Glutamatergic neuron (in vitro differentiated cells): ENCODE measurements at places on chromosomes 5 and 9.

DNA sequence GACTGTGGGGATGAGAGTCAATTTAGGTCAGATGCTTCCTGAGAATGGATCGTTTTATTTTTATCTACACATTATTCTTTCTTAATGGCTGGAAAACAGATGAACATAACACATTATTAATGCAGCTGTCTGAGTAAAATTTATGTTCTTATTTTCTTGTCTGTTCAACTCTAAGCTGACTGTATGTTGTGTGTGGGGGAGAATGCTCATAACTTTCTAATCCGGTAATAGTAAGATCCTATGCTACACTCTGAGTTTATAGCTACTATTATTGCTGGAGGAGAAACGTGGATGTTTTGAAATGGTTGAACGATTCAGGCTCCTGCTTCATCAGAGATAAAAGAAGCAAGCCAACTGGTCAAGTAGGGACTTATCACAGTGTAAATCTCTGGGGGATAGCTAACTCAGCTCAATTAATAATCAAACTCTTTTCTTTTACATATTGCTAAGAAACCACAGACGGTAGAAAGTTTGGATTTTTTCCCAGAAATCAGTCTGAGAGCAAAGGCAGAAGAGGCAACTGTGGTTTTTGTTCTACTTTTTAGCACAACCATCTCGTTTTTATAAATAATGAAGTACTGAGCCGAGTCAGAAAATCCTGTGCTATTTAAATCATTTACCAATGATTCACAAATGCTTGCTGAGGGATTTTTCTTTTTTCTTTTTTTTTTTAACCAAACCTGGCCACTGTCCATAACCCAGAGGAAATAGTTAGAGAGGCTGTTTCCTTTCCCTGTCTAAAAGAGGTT lies 265.0 kb upstream of the FAM174A start:
- no peak for DNase-seq

DNA sequence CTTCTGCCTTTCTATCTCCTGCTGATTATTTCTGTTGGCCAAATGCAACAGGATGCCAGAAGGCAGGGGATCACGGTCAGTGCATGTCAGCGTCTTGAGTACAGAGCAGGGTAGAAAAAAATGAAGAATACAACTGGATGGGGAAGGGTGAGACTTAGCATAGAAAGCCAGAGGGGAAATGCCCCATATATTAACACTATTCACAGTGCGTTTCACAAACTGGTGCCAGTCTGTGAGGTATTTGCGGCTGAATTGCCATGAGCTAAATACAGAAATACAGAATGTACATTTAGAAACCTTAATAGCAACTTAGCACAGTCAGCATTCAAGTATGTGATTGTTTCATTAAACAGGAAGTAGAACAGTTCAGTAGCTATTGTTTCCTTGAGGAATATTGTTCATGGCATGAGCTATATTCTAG lies 31.0 kb upstream of the SLC1A3 start:
- no peak for DNase-seq

DNA sequence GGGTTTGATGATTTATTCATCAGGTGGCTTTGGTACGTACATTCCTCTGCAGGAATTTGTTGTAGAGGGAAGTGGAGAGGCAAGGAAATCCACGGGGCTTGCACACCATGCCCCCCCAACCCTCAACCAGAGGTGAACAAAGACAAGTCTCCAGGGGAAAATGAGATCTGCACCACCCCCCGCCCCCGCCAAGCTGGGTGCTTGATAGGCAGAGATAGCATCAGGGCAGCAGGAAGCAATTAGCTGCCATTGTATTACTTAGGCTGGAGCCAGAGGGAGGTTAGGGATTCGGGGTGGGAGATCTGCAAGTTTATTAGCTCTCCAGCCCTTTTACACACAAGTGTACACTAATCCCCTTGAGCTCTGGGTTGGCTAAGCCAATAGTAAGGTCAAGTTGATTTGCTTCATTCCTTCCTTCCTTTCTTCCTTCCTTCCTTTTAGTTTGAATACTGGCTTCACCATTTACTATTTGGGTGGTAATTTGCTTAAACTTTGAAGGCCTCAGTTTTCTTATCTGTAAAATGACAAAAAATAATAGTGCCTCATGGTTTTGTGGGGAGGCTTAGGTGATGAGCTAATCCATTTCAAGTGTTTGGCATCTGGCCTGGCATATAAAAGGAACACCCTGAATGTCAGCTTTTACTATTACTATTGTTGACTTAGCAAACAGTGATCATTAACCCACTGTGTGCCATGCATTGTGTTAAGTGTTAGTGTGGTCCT lies 34.1 kb downstream of the SPRY4 start:
- DNase-seq, result no peak

DNA sequence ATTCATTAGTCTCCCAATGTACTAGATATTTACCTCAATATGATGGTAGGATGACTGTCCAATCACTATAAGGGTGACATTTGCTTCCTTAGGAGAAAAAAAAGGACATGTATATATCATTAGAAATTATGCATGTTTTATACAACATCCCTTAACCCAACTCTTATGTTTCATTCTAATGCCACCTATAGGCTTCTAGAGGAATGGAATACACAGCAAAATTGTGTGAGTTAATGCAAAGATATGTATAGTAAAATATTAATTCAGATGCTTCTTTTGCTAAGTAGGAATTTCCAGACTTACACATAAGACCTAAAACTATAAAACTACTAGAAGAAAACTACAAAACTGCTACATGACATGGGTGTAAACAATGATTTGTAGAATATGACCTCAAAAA lies 3.5 kb downstream of the PRXL2C start:
- DNase-seq, result no peak

DNA sequence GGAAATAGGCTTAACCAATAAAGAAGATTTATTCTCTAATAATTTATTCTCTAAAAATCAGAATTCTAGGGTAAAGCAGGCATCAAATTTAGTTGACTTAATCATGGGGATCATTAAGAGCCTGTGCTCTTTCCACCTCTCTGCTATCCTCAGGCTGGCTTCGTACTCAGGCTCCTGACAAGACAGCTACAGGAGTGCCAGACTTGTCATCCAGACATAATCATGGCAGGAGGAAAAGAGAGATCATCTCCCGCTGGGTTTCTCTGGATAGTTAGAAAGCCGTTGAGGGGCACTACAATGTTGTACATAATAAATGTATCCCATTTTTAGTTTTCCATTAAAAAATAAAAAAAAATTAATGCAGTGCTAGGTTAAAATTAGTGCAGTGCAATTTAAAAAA lies 171.9 kb downstream of the SEC61B start:
- no peak for DNase-seq

DNA sequence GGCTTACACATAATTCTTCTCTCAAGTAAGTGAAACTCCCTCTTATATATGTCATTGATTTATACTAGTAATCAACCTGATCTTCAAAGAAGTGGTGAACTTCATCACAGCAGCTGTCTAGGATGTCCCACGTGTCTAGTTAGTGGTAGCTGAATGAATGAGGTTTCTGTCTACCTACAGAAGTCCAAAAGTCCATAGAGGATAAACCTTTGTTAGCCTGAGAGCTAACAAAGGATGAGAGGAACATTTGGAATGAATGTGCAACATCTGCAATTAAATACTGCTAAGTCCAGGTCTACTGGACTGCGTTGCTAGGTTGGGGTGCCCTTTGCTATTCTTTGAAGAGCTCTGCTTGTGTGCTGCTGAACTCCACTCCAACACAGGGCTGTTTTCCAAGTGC lies 213.8 kb upstream of the DAP start:
- no peak for DNase-seq

- DNase-seq, result no peak
Measured at GRCh38 chr5:140039561-140039960, 3.5 kb downstream of the NRG2 start.

GRCh38 chr5:9376363-9377117 lies 169.3 kb downstream of the SEMA5A start:
- no peak for DNase-seq

GRCh38 chr5:102722931-102723330 lies 32.2 kb upstream of the PAM start:
- DNase-seq, result no peak

GRCh38 chr5:160064995-160065614 lies 54.1 kb downstream of the PWWP2A start:
- DNase-seq, result no peak

DNA sequence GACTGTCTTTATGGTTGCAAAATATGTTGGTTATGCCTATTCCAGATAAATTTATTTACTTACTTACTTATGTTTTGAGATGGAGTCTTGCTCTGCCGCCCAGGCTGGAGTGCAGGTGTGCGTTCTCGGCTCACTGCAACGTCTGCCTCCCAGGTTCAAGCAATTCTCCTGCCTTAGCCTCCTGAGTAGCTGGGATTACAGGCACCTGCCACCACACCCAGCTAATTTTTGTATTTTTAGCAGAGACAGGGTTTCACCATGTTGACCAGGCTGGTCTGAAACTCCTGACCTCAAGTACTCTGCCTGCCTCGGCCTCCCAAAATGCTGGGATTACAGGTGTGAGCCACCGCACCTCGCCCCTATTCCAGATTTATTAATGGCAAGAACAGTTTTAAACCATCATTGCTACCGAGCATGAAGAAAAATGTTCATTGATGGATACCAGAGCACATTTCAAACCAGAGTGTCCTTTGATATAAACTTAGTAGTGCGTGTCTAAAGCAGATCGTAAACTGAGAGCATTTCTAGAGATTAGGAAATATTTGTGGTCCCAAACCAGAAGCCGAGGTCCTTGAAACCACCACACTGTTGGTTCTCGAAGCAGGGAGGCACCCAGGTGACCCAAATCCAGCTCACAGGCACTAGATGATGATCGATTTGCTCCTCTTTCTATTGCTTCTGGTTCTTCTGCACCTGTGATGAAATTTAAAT lies 85.2 kb downstream of the GRAMD2B start:
- DNase-seq, result no peak

DNA sequence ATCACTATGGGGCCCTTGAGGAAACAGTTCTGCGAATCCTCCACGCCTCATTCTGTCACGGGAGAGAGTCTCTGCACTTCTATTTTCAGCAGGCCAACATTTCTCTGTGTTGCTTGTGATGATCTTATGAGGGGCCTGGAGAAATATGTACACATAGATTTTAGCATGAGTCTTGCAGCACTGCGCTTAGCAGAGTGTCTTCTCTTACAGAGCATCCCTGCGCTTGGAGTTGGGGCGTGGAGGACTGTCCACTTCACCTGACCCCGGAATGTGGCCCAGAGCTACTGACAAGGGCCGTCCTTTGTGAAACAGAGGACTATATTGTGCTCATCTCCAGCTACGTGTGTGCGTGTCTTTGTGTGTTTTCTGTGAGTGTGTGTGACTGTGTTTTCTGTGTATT lies 428.2 kb upstream of the IRX4 start:
- DNase-seq, result no peak

DNA sequence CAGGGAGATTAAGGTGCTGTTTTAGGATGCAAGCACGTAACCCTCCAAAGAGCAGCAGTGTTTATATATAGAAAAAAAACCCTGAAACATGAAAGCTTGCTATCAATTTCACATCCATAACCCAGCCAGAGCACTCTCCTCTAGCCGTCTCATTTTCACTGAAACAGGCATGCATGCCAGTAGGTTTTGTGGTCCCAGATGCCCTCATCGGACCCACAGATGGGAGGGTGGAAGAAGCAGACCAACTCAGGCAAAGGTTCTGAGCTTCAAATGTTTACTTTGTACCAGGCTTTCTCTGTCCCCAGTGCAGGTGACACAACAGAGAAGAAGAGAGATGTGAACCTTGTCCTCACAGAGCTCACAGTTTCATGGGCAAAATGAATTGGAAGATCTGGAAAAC lies 127.4 kb upstream of the ATP10B start:
- DNase-seq, result no peak

GRCh38 chr9:128972956-128973355 lies 25.5 kb downstream of the NUP188 start:
- DNase-seq, result no peak

DNA sequence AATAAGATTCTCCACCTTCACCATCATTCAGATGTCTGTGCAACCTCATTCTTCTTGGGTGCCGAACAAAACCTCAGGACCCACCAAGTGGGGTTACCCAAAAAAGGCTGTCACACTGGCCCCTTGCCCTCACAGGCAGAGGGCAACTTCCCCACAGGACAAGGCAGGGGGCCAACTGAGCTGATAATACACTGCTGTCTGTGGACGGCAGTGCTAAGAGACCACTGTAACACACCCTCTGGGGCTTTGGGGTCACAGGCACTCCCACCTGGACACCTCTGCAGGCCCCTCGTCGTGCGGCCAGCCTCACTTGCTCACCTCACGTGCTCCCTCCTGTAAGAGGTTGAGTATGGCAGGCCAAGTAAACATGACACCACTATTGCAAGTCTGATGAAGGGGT lies 515.8 kb upstream of the COX7C start:
- DNase-seq, result no peak

GRCh38 chr9:13939134-13939533 lies 374.8 kb downstream of the NFIB start:
- DNase-seq, result no peak

- DNase-seq, result peak; percentile 62
Measured at GRCh38 chr9:122821278-122821943, 7.0 kb downstream of the PDCL start.
